ENCODE measurements at places on chromosomes 12 and 14. TPM values are rescaled to one million over a fixed set of nuclear protein-coding genes. Genes with fewer than 3 reads are reported as not detected.

DNA sequence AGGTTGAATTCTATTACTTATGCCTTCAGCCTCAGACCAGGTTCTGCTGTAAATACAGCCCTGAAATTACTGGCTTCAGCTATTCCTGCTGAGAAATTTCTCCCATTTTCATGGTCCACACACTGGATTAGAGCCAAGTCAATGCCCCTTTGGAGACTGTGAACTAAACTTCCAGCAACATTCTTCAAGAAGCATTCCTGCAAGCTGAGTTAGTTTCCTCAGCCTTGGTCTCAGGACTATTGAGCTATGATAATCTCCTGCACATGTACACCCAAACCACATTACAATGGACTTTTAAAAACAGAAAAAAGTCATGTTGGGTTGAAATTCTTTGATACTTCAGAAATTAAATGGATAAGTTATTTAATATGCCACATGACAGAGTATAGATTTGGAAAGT lies 58.0 kb upstream of the AVPR1A start:
- no peaks in the 10 kb centered on the region for H3K36me3 ChIP-seq
- no peaks in the 10 kb centered on the region for H3K27me3 ChIP-seq
- no peak for DNase-seq
- H3K4me3 ChIP-seq, result no peak overlapping the region
- H3K4me1 ChIP-seq, result no peaks in the 10 kb centered on the region

The KRT4 gene
- 0.07 TPM for polyA plus RNA-seq

DNA sequence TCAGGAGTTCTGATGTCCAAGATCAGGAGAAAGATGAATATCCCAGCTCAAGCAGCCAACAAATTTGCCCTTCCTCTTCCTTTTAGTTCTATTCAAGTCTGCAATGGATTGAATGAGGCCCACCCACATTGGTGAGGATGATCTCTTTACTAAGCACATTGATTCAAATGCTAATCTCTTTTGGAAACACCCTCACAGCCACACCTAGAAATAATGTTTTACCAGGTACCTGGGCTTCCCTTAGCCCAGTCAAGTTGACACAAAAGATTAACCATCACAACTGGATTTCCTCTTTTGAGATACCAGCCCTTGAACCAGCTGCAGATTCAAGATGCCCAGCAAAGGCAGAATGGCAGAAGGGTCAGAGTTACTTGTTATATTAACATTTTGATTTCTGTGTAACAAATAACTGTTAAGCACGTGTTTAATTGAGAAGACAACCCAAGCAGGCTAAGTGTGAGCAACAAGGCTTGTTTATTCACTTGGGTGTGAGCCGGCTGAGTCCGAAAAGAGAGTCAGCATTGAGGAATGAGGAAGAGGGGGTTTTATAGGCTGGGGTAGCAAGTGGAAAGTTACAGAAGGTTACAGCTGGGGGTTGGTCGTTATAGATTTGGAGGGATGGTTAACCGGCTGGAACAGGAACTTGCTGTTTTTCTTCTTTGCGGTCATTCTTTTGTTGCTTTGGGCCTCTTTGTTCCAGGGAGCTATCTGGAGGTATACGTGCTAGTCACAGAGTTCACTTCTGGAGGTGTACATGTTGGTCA lies 180.3 kb downstream of the EMP1 start:
- H3K27me3 ChIP-seq, result 0 out of 2 replicates have a peak, but pooled peaks cover 2% of the 10 kb centered on the region
- no peak for DNase-seq
- no peak overlapping the region for H3K4me3 ChIP-seq
- no peaks in the 10 kb centered on the region for H3K36me3 ChIP-seq

GRCh38 chr14:90272523-90272922 lies 16.2 kb downstream of the PSMC1 start:
- no peak overlapping the region for H3K27ac ChIP-seq
- peaks cover 47% of the 10 kb centered on the region for H3K36me3 ChIP-seq
- no peaks in the 10 kb centered on the region for H3K27me3 ChIP-seq
- no peak for DNase-seq
- no peaks in the 10 kb centered on the region for H3K4me1 ChIP-seq

- H3K27me3 ChIP-seq, result no peaks in the 10 kb centered on the region
- peaks cover 2% of the 10 kb centered on the region for H3K4me1 ChIP-seq
- H3K27ac ChIP-seq, result no peak overlapping the region
- H3K4me3 ChIP-seq, result no peak overlapping the region
- DNase-seq, result no peak
- H3K36me3 ChIP-seq, result peaks cover 21% of the 10 kb centered on the region
Observed at GRCh38 chr12:64731683-64732082, 27.5 kb downstream of the GNS start.

The TAS2R10 gene
- polyA plus RNA-seq, result 0.07 TPM

The BCL2L14 gene
- not detected for polyA plus RNA-seq

GRCh38 chr12:77122661-77123060 lies 57.3 kb upstream of the E2F7 start:
- H3K36me3 ChIP-seq, result no peaks in the 10 kb centered on the region
- peak overlapping the region; percentile 67 for H3K27ac ChIP-seq
- DNase-seq, result peak; percentile 35

DNA sequence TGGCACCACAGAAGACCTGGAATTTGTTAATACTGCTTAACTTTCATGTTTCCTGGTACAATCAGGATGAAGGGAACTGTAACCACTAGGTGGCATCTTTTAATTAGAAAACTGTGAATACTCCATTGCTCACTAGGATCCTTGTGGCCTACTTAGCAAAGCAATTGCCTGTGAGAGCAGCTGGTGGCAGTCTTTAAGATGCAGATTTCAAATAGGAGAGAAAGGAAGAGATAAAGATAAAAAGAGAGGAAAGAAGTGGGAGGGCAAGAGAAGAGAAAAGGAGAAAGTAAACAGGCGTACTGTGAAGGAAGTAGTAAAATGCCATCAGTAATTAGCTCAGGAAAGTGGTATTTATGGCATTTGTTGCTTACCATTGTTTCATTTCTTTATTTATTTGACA lies 114.5 kb downstream of the RAD51B start:
- DNase-seq, result peak; percentile 85
- no peaks in the 10 kb centered on the region for H3K27me3 ChIP-seq
- H3K4me3 ChIP-seq, result no peak overlapping the region
- no peak overlapping the region for H3K27ac ChIP-seq

The CLEC1B gene
- polyA plus RNA-seq, result not detected

GRCh38 chr14:102140750-102141145 lies 1.1 kb downstream of the WDR20 start:
- no peaks in the 10 kb centered on the region for H3K27me3 ChIP-seq
- no peaks in the 10 kb centered on the region for H3K4me1 ChIP-seq
- H3K4me3 ChIP-seq, result peak overlapping the region; percentile 67

The LRRK2 gene
- 0.17 TPM for polyA plus RNA-seq

- H3K27ac ChIP-seq, result no peak overlapping the region
- DNase-seq, result peak; percentile 63
- H3K36me3 ChIP-seq, result no peaks in the 10 kb centered on the region
- H3K4me3 ChIP-seq, result no peak overlapping the region
- H3K4me1 ChIP-seq, result peaks cover 3% of the 10 kb centered on the region
- no peaks in the 10 kb centered on the region for H3K27me3 ChIP-seq
Observed at GRCh38 chr14:80275208-80275850, 64.0 kb upstream of the DIO2 start.

The RAPGEF3 gene
- 2.0 TPM for polyA plus RNA-seq

DNA sequence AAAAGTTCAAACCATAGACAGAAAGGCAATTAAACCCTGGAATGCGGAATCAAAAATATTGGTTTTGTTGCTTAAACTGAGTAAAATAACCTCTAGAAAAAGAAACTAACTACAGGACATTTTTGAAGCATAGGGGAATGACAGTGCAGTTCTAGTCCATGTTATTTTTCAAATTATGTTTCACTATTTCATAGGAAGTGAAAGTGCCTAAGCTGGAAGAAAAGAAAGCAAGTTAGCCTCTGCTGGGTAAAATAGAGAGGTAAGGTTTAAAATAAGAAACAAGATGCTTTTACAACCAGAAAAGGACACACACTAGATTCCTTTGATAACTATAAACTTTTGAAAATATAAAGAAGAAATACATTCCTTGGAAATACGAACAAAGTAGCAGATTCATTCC lies 1.1 kb downstream of the CLECL1 start:
- DNase-seq, result no peak
- no peaks in the 10 kb centered on the region for H3K4me1 ChIP-seq
- H3K27me3 ChIP-seq, result no peaks in the 10 kb centered on the region
- H3K36me3 ChIP-seq, result no peaks in the 10 kb centered on the region
- no peak overlapping the region for H3K4me3 ChIP-seq

DNA sequence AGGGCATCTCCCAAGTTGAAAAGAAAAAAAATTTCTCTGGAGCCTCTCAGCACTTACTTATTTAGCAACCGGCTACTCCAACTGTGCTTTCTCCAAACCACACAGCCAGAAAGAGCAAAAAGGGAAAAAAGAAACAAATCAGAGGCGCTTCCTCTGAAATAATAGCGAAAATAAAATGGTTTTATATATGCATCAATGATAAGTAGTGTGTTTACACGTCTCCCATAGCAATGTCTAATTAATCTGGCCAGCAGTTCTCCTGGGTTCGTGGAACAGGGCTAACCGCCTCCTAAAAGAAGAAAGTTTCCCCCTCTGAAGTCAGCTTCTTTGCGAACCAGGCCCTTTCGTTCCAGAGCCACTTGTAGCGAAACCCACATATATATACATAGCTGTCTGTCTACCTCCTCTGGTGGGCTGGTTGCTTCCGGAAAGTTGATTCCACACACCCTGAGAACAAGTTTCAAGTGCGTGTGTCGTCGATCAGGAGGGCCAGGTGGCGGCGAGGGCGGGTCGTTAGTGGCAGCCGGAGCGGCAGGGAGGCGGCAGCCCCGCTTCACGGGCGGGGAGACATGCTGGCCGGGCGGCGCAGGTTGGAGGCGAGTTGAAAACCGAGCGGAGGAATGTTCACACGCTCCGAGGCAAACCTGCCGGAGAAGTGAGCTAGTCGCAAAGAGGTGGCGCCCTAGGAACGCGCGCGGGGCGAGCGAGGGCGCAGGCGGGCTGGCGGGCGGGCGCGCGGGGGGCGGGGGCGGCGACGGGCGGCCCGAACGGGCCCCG lies 2.7 kb downstream of the PTHLH start:
- peaks cover under 1% of the 10 kb centered on the region for H3K27me3 ChIP-seq
- no peaks in the 10 kb centered on the region for H3K36me3 ChIP-seq
- DNase-seq, result peak; percentile 53
- H3K4me3 ChIP-seq, result peak overlapping the region; percentile 54
- peaks cover 2% of the 10 kb centered on the region for H3K4me1 ChIP-seq
- H3K27ac ChIP-seq, result peak overlapping the region; percentile 39

The ISM2 gene
- 0.12 TPM for polyA plus RNA-seq
